ENCODE measurements at places on chromosomes 7 and 10. TPM values are rescaled to one million over a fixed set of nuclear protein-coding genes. Genes with fewer than 3 reads are reported as not detected.
A peak's percentile ranks its signal among the peaks of the same experiment; 100 is the strongest.

DNA sequence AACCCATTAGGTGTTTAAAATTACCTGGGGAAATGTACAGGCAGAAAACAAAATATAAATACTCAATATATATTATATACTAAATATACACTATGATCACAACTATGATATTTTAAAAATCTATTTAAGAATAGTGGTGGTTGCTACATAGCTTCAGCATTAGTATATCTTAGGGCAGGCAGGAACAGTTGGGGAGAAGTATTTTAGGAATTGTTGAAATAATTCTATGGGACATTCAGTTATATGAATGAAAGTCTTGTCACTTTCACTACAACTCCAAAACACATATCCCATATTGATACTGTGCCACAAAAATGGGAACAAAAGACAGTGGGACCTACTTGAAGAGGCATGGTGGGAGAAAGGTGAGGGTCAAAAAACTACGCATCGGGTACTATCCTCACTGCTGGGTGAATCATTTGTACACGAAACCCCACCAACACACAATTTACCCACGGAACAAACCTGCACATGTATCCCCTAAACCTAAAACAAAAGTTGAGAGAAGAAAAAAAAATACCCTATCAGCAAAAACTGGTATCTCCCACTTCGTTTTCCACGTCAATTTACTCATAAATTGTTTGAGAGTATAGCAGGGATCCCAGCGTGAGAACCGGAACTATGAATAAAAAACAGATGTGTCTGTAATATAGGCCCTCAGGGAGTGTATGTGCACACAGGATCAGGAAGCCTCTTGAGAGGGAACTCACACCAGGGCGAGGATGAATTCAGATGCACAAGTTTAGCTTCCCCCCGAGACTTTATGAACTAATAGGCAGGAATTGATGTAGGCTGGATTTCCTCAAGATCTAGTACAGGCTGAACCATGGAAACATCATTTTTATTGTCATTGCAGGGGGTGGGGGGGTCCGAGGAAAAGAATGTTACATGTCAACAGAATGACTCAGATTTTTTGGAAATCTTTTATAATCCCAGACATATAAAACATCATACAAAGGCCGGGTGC, 16.2 kb downstream of the SLC16A12 start:
- DNase-seq = no peak

DNA sequence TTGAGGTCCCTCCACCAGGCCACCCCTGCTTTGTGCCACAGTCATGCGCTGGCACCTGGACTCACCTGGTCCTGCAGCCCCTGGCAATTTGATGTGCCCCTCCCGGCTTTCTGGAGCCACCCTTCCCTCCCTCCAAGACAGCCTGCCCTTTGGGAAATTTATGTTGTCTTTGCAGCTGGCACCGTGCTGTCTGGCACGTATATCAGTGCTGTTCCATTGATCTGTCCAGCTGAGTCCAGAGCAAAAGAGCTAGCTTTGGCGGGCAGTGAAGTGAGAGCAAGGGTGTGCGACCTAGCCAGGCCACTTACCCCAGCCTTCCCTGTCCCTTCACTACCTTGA, 5.7 kb downstream of the RARRES2 start:
- no peak for DNase-seq

DNA sequence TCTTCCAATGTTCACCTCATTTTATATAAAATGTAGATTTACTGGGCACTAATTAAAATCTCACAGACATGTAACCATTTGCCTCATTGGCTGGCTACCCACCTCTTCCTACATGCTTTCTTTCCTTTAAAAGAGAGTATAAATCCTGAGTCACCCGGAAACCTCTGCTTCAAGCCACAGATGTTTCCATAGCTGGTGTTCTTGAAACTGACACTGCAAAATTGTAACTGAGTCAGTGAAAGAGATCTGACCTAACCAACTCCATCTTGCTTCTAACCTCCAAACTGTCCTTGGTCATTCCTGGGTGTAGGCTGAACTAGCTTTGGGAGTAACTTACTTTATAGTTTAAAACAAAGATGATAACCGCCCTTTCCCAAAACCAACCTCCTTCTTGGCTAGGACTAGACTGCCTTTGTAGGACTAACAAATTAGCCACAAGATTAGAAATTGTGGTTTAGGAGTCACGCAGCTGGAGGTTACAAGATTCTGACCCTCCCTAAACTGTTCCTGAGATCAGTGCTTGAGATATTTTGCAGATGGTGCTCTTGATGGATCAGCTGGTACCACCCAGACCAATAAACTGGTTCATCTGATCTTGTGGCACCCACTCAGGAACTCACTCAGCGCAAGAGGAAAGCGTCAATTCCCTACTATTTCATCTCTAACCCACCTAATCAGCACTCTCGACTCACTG, 33.5 kb downstream of the SVOPL start:
- no peak for DNase-seq

GRCh38 chr7:6655636-6656385, 18.7 kb downstream of the ZNF316 start:
- no peak for DNase-seq

DNA sequence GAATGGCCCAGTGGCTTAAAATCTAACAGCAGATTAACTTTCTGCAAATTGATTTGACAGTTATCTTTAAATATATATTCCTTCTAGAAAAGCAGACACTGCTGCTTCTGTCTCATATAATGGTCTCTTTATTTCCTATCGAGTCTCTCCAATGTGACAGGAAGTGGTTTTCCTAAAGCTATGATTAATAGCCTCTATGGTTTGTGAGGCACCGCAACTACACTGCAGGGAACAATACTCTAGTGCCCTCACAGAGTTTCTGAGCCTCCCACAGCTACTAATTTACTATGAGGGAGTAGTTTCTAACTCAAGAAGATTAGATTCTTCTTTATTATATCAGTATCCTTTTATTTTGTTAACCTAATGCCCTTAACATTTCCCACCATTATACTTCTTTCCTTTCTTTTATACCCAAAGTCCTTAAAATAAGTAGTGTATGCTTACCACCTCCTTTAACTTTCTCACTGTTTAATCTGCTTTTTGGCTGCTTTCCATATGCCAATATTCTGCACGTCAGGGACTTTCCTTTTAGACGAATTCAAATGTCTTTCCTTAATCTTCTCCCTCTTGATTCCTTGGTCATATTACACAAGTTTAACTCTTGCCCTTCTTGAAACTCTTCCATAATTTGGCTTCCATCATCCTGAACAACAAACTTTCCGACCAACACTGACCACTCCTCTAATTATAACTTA, 23.8 kb upstream of the AHR start:
- DNase-seq = peak; percentile 50

- DNase-seq = no peak
Observed at GRCh38 chr7:131722371-131722770, 165.9 kb upstream of the PODXL start.

- DNase-seq = no peak
Observed at GRCh38 chr7:25557379-25557917, 329.2 kb upstream of the NPVF start.

GRCh38 chr7:155007947-155008346, 5.0 kb upstream of the PAXIP1 start:
- DNase-seq = peak; percentile 21

DNA sequence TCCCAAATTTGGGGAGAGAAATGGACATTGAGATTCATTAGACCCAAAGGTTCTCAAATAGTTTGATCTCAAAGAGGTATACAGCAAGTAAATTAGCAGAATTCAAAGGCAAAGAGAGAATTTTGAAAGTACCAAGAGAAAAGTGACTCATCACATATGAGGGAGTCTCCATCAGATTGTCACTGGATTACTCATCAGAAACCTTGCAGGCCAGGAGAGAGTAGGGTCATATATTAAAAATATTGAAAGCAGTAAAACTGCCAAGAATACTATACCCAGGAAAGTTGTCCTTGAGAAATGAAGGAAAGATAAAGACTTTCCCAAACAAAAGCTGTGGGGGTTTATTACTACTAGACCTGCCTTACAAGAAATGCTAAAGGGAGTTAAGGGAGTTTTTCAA, 140.6 kb downstream of the TMEM168 start:
- no peak for DNase-seq

GRCh38 chr7:152674860-152675758, 832 bp downstream of the XRCC2 start:
- DNase-seq = peak; percentile 71

DNA sequence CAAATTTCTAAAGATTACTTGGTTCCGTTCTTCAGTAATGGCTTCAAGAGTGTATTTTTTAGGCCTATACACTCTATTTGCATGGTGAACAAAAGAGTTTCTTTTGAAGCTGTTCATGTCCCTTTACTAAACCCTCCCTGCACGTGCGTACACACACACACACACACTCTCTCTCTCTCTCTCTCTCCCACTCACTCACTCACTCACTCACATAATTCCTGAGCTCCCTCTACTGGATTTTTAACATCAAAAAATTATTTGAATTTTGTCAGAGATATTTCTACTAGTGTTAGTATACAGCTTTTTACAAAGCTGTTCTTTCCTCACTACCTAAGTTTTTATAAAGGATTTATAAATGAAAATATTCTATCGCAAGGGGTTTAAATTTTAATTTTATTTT, 85.9 kb downstream of the UBE3C start:
- DNase-seq = peak; percentile 29

- no peak for DNase-seq
Observed at GRCh38 chr10:126137562-126138221, 241.3 kb downstream of the FANK1 start.

Gene OR6V1
- not detected for total RNA-seq

Gene TFEC
- total RNA-seq = not detected

Gene TMEM270
- not detected for total RNA-seq

Gene KIAA1217
- 9.6 TPM for total RNA-seq

Gene GPR22
- total RNA-seq = not detected

Gene ZNF467
- total RNA-seq = 0.63 TPM

Gene PLAC9
- not detected for total RNA-seq
